ENCODE measurements at places on chromosomes 13 and 19. TPM values are rescaled to one million over a fixed set of nuclear protein-coding genes. Genes with fewer than 3 reads are reported as not detected.

DNA sequence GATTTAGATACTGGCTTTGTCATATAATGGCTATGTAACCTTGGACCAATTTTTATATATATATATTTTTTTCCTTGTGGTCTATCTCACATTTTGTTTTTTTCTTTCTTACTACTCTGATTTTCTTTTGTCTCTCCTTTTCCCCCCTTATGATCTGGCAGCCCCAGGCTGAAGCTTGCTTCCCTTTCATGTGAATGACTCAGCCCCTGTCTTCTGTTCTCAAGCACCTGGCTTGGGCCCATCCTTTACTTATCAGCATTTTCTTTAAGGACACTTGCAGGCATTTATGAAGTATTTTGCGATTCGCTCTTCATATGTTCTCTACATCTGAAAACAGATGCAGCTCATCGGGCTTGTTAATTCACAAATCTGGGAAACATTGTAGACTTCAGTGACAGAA is 163.6 kb downstream of the SPRY2 start:
- DNase-seq, result no peak

GRCh38 chr13:24264976-24265375 is 44.4 kb upstream of the C1QTNF9 start:
- no peak for DNase-seq

DNA sequence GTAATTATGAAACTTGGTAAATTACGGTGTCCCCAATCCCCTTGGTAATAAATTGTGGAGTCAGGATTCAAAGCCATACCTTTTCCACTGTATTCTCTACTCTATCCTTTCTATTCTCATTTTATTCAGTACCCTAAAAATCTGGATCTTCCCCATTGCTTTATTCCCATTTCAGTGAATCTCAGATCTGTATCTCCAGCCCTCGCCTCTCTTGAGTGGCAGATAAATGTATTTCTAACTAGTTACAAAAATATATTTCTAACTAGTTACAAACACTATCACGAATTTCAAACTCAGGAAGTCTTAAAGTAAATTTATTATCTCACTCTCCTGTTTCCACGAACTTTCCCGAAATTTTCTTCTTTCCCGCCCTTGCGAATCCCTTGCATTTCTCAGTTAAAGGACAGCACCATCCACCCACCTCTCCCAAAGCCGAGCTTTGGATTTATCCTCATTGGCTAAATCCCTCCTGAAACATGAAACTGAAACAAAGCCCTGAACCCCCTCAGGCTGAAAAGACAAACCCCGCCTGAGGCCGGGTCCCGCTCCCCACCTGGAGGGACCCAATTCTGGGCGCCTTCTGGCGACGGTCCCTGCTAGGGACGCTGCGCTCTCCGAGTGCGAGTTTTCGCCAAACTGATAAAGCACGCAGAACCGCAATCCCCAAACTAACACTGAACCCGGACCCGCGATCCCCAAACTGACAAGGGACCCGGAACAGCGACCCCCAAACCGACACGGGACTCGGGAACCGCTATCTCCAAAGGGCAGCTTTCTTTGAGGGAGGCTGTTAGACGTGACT is 164.3 kb upstream of the PABPC3 start:
- DNase-seq, result no peak

DNA sequence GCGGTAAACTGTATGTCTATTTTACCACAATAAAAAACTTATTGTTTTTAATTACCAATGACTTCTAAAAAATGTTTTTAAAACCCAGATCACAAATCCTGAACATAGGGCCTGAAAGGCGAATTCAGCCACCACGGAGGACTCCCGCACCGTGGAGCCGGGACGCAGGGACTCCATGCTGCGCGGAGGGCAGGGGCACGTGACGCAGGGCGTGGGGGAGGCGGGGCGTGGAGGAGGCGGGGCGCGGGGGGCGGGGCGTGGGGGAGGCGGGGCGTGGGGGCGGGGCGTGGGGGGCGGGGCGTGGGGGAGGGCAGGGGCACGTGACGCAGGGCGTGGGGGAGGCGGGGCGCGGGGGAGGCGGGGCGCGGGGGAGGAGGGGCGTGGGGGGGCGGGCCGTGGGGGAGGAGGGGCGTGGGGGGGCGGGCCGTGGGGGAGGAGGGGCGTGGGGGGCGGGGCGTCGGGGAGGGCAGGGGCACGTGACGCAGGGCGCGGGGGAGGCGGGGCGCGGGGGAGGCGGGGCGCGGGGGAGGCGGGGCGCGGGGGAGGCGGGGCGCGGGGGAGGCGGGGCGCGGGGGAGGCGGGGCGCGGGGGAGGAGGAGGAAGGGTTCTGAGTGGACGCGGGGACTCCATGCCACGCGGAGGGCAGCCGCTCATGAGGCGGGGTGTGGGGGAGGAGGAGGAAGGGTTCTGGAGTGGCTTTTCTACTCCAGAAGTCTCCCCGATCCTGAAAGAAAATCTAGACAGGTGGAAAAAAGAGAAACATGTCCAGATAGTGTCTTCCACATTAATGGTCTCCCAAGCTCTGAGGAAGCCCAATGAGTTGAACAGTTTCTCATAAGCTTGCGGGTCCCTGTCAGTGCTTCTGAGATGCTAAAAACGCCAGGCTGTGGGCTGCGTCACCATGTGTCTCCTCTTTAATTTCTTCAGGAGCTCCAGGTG is 4.4 kb upstream of the PROZ start:
- DNase-seq, result peak; percentile 41

DNA sequence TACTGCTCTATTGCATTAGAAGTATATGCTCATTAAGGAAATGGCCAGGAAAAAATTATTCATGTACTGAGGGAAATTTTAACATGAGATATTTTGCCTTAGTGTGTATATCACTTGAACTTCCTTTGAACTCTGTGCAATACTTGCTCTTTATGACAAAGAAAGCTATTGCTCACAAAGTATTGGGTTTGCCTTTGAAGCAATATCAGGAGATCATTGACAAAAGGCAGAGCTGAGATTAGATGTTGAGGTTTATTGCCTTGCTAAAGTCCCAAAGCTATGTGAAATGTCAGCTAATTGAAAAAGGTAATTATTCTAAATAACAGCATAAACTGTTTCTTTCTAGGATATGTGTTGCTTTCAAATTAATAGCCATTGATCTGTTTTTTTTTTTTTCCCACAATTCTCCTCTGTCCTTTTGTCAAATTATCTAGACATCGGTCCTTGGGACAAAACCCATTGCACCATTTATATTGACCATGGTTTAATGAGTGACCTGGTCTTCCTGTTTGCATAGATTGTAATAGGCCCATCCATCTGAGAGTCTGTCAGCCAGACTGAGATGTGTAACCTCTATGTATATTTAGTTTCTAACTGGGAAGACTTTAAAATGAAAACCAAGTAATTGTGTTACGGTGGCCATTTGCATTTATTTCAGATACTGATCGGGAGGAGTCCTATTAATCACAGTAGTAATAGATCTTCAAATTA is 752.7 kb upstream of the GPC6 start:
- no peak for DNase-seq

DNA sequence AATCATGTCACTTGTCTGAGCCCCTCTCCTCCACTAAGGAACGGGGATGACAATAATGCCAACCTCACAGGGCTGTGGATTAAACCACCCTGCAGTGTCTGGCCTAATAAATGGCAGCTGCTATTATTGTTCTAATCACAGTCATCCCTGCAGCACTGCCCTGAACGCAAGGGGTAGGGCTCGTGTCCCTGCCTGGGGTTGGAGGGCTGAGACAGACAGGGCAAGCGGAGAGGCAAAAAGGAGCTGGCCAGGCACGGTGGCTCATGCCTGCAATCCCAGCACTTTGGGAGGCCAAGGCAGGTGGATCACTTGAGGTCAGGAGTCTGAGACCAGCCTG is 10.2 kb upstream of the KPTN start:
- DNase-seq, result no peak

GRCh38 chr19:46951171-46951986 is 68.3 kb upstream of the NPAS1 start:
- DNase-seq, result peak; percentile 65

GRCh38 chr13:107031716-107032115 is 463.8 kb upstream of the ARGLU1 start:
- no peak for DNase-seq

- DNase-seq, result no peak
These were observed 102.7 kb downstream of the RAB20 start for GRCh38 chr13:110458594-110459365.

The COX6B2 gene
- not detected for total RNA-seq

The MIER2 gene
- total RNA-seq, result 2.8 TPM

The PEAK3 gene
- total RNA-seq, result 0.06 TPM

The DPF1 gene
- 7.2 TPM for total RNA-seq

The ZNF285 gene
- total RNA-seq, result 0.31 TPM

Data from H4 (cell line).